Renal cortex interstitium (tissue), 15 donors: ENCODE measurements at places on chromosomes 7 and 10. TPM values are rescaled to one million over a fixed set of nuclear protein-coding genes. Genes with fewer than 3 reads are reported as not detected.

- DNase-seq, result no peak
These were observed 568.1 kb upstream of the MKI67 start for GRCh38 chr10:128694168-128694850.

GRCh38 chr10:104344219-104344618 is 6.0 kb upstream of the ITPRIP start:
- DNase-seq, result no peak

DNA sequence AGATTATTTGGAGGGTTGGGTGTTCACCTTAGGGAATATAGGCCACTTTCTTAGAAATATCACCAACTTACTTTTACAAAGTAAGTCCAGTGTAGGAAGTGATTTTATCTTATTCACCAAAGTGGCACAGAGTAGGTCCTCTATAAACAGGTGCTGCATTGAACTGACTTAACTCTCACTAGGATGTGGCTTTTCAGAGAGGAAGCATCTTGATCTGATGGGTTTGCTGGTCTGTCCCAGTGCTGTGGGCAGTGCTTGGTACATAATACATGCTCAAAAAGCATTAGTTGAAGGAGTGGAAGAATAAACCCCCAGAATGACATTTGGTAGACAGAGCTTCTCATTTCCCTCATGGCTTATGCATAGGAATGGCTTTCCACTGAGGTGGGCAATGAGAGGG is 334.7 kb downstream of the LRMDA start:
- DNase-seq, result no peak

DNA sequence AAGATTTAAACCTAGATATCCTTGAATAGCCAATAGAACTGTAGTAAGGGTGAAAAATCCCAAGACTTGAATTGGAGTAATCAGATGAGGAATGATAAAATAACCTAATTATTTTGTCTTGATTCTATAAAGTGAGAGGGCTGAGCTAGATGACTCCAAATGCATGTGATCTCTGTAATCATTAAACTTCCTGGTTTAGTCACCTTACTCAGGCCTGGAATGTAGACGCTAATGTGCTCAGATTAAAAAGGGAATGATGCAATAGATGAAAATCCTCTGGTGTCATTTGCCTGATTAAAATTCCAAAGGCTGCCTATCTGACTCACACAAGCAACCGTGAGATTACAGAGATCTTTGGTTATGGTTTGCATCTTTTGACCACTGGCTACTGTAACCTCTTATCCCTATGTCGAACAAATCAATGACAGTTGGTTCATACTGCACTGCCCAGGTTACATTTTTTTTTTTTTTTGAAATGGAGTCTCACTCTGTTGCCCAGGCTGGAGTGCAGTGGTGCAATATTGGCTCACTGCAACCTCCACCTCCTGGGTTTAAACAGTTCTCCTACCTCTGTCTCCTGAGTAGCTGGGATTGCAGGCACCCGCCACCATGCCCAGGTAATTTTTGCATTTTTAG is 2.9 kb upstream of the HKDC1 start:
- no peak for DNase-seq

DNA sequence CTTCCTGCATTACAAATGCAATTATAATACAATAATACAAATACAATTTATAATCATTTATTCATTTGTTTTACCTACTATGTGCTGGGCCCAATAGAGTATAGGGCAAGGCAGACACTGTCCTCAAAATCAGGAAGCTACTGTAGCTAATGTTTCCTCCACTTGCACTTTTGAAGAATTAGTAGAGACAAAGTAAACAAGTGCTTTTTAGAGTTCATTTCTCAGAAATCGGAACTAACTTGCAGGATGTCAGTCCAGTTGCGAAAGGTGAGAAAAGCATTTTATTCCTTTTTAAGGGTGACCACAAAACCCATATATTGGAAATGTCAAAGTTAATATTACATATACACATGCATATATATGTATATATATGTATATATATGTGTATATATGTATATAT is 14.2 kb downstream of the ADRB1 start:
- no peak for DNase-seq

DNA sequence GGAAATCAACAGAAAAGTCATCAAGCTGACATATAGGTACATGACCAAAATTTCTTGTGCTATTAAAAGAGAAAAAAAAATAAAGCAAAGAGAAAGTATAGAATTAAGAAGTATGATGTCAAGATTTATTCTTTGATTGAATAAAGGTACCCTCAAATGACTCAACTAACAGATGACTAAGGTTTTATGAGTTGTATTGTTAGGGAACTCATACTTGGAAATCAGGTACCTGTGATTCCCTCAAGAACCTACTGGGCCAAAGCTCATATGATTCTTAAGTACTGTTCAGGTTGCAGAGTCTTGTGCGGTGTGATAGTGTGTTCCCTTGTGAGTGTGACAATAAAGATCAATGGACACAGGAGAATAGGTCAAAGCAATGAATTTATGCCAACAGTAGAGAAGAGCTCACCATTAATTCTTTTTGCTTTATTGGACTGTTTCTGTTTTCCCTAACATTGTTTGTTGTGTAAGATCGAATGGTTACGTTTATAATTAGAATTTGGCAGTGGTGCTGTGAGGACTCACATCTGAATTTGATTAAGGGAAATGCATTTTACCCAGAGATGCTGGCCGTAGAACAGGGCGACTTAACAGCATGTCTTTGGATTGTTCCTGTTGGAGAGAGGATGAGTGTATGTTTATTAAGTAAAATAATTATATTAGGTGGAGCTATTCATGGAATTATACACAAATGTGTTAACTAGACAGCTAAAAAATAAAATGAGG is 293.2 kb upstream of the SEMA3D start:
- DNase-seq, result no peak

The DBF4 gene
- polyA plus RNA-seq, result 19.3 TPM

The FRMD4A gene
- 86.9 TPM for polyA plus RNA-seq

The CAV2 gene
- 24.9 TPM for polyA plus RNA-seq
